Activated CD8-positive, alpha-beta memory T cell treated with anti-CD3 and anti-CD28 coated beads for 4 hours (primary cell): ENCODE measurements at places on chromosomes 4 and X.

GRCh38 chr4:98864560-98864959 lies 64.4 kb downstream of the EIF4E start:
- DNase-seq: no peak

DNA sequence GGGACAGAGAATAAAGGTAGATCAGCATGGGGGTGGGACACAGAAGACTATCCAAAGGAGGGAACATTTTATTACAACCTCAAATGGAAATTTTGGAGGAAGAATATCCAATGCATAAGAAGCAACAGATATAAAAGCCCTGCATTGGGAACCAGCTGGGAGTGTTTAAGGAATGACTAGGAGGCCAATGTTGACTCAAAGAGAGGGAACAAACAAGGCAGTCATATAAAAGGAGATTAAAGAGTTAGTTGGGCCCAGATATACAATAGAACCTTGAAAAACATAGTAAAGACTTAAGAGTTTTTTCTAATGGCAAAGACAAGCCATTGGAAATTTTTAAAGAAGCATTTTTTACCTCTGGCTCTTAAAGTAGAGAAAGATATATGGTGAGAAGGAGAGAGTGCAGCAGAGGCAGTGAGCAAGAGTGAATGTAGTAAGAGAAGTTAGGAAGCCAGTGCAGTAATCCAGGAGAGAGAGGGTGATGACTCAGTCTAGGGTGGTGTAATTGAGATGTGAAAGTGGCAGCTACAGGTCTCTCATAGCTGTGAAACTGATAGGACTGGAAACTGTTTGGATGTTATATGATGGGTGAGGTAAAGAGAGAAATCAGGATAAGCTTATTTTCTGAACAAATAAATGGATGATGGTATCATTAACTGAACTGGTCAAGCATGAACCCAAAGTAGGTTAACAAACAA lies 182.2 kb upstream of the ATOH1 start:
- DNase-seq: no peak

GRCh38 chr4:169975131-169975837 lies 50.9 kb downstream of the MFAP3L start:
- DNase-seq: no peak

- DNase-seq: no peak
Observed at GRCh38 chr4:25844961-25845712, 17.7 kb downstream of the SEL1L3 start.

- DNase-seq: no peak
Observed at GRCh38 chr4:108529984-108530905, 90.1 kb upstream of the RPL34 start.

DNA sequence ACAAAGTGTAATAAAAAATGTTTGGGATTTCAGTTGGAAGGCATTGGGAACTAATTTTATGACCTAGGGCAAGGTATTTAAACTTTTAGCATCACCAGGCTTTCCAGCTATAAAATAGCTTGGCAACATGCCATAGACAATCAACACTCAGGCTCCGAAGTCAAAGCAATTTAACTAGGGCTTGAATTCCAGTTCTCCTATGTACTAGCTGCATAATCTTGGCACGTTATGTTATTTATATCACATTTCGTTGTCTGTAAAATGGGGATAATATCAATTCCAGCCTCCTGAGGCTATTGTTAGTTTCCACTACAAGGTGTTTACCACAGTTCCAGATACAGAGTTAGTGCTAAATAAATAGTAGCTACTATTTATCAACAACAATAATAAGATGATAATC lies 78.8 kb downstream of the DMD start:
- DNase-seq: no peak

DNA sequence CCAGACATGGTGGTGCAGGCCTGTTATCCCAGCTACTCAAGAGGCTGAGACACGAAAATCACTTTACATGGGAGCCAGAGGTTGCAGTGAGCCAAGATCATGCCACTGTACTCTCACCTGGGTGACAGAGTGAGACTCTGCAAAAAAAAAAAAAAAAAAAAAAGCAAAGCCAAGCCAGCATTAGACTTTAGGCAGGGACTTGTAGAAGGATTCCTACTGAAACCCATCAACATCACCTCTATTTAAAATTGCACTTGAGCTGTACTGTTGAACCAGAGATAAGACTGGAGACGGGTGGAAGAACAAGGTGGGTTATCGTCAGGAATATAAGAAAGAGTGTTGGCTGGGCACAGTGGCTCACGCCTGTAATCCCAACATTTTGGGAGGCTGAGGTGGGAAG lies 15.7 kb upstream of the AFAP1 start:
- DNase-seq: no peak

DNA sequence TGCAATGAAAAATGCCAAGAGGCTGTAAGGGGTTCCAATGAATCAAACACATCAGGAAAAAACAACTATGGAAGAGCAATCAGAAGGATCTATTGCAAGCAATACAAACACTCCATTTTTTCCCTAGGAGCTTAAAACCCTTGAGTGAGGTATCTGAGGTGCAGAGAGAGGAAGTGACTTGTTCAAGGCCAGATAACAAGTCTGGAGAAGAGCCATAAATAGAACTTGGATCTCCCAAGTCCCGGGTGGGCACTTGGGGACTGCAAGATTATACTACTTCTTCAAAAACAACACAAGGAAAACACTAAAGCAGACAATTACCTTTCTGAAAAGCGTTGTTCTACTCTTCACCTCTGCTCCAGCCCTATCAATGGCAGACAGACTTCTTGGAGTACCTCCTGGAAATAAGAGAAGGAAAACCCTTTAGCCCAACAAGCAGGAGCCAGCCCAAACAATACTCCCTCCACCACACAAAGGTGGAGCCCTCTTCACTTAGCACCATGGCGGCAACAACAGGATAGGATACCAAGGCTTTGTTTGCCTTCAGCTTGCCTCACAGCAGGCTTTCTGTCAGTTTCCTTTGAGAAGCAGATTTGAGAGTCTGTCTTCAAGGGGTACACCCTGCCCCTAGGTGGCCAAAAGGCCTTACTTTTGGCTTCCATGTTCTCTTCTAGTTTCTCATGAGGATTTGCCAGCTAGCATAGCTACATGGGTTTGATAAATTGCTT lies 26.0 kb downstream of the AIFM1 start:
- DNase-seq: no peak
